NCI-H1105 treated with DMSO at 0.1 percent for 48 hours (cell line): ENCODE measurements at places on chromosomes 13 and 19.
A peak's percentile ranks its signal among the peaks of the same experiment; 100 is the strongest.

- DNase-seq: peak; percentile 81
Measured at GRCh38 chr13:27919659-27919933, 204 bp upstream of the PDX1 start.

DNA sequence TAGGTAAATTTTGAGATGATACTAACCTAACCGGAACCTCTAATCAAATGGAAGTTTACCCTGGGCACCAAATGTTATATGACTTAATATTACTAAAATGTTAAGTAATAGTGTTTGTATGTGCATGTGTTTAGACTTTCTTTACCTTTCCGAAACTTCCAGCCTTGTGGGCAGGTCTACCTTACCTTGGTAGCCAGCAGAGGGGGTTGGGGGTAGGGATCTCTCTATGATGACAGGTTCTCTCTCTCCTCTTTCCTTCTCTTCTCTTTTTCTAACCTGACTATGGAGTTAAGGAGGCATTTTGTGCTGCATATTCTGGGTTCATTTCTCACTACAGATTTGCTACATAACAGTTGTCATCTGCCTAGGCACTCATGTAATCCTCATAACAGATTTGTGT lies 6.8 kb upstream of the FRY start:
- no peak for DNase-seq

DNA sequence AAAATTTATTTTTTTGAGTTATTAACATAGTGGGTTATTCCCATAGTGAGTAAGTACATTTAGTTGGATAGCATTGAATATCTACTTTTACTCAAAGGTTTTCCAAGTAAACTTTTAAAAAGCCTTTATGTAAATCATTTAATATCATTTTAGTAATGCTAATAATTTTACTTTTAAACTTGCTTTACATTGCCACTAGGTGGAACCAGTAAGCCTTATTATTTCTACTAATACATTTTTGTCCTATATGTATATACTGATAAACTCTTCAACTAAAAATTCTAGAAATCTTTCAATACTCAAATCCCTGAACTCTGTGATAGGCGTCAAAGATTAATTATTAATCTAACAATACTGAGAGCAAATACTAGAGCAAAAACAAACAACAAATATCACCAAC lies 1709.2 kb upstream of the PCDH20 start:
- DNase-seq: peak; percentile 64

- no peak for DNase-seq
Measured at GRCh38 chr13:23644126-23644419, 73.9 kb downstream of the TNFRSF19 start.

DNA sequence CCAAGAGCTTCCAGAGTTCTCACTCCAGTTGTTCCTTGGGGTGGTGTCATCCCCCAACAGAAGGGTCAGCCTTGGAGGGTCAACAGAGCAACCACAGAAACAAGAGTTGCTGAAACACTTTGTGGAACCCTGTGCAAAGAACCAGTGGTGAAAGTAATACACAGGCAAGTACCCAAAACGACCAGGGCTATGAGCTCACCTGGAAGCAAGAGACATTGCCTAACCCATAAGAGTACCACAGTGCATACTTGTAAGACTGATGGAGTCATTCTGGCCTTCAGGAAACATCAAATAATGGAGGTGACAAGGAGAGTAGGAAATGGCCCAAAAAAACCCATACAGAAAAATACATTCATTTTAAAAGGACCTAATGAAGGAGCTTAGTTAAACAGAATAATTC lies 184.3 kb upstream of the TSC22D1 start:
- no peak for DNase-seq

- DNase-seq: peak; percentile 81
Measured at GRCh38 chr13:74597526-74597925, 463.3 kb upstream of the KLF12 start.

- peak; percentile 74 for DNase-seq
Measured at GRCh38 chr19:7869910-7870511, 4.2 kb downstream of the PRR36 start.

DNA sequence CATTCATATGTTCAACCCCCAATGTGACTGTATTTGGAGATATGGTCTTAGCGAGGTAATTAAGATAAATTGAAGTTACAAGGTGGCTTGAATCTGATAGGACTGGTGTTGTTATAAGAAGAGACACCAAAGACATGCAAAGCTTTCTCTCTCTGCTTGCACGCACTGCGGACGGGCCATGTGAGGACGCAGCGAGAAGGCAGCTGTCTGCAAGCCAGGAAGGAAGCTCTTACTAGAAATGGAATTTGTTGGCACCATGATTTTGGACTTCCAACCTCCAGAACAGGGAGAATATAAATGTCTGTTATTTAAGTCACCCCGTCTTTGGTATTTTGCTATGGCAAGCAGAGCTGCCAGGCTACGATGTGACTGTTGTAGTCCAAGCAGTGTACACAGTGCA lies 4.8 kb downstream of the DLEU7 start:
- DNase-seq: no peak

DNA sequence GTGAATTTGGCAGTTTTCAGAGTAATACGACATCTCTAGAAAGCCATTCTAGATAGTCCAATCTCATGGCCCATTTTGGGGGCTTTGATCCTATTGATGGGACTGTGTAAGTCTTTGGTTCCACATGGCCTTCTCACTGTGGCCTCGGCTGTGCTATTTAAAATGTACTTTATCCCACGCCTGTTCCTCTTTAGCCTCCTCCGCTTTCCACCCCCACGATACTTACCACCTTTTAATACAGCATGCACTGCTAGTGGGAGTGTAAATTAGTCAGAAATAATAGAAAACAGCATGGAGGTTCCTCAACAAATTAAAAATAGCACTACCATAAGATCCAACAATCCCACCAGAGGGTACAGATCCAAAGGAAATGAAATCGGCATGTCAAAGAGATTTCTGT lies 28.3 kb upstream of the CEBPG start:
- no peak for DNase-seq

- no peak for DNase-seq
Measured at GRCh38 chr13:41561170-41561569, 103.8 kb downstream of the RGCC start.

DNA sequence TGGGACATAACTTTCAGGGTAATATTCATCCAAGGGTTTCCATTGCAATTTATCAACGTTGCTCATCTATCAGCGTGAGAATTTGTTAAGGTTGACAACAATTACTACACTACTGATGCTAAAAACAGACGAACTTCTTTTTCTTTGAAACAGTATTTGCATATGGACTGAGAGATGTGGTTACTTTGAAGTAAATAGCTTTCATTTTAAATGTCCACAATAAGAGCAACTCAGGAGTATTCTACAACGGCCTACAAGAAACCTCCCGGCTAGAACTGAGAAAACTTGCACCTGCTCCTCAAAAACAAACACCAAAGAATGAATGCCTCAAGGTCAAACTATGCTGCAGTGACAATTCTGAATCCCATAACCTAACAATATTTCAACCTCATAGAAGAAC lies 238.4 kb downstream of the IRS2 start:
- no peak for DNase-seq

- no peak for DNase-seq
Measured at GRCh38 chr13:59681636-59682311, 482.0 kb downstream of the DIAPH3 start.

- DNase-seq: no peak
Measured at GRCh38 chr19:37990362-37990761, 83.4 kb downstream of the SIPA1L3 start.

DNA sequence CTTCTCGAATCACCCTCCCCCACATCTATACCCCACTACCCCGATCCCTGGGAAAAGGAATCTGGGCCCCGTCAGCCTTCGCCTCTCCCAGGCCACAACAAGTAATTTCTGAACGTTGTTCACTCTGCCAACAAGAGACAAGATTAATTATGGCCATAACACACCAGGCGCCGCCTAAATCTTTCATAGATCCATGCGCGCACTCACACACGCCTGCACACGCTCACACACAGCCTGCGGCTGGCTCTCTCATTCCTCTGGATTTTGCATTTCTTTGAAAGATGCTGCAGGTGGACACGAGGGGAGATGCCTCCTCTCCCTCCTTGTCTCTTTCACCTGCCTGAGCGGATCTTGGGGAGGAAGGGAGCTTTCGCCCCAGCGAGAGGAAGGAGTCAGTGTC lies 17.1 kb downstream of the ZNRF4 start:
- DNase-seq: no peak

DNA sequence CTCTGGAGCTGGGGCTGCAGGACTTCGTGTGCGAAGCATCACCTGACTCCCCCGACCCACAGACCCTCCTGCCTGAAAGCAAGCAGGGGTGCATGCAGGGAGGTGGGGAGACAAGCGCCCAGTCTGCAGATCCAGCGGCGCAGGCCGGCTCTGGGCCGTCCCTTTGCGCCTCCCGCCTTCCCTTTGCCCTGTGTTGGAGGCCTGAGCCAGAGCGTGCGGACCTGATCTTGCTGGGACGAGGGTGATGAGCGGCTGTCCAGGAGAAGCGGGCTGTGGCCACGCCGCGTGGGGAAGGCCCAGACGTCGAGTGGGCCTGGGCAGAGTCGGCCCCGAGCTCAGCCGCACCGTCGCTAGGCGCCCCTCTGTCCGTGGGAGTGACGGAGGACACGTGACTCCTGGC lies 5.3 kb upstream of the GRTP1 start:
- no peak for DNase-seq

DNA sequence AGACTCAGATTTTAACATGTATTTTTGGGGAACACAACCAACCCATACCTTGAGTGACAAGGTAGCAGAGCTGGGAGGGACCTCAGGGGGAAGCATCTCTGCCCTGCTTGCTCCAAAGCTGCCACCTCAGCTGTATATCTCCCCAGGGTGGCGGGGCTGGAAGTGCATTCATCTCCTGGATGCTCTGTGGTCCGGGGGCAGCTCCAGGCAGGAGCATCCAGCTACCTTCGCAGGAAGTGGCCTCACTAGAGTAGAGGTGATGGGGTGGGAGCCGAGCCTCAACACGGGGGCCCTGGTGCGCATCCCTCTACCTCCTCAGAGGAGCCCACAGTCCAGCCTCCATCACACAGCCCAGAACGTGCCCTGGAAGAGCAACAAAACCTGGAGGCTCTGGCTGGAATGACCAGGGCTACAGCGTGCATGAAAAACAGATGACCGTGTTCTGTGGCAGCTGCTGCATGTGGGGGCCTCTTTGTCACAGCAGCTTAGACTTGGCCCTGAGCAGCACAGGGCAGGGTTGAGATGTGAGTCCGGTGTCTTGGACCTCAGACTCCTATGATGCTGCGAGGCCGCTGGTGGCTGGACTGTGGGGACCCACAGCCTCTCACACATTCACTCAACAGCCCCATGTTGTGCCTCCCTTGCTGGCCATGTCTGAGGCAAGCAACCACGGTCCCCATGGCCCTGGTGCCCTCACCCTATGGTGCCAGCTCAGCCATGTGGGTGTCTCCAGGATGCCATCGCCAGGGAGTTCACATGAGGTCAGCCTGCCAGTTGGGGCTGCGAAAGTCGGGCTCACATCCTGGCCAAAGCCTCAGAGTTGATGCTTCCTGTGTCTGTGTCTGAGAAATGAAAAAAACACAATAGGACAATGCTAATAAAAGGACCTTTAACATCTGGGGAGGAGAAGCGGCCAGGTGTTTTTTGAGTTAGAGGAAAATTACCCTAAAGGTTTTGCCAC lies 17.1 kb upstream of the GAS6 start:
- DNase-seq: no peak

DNA sequence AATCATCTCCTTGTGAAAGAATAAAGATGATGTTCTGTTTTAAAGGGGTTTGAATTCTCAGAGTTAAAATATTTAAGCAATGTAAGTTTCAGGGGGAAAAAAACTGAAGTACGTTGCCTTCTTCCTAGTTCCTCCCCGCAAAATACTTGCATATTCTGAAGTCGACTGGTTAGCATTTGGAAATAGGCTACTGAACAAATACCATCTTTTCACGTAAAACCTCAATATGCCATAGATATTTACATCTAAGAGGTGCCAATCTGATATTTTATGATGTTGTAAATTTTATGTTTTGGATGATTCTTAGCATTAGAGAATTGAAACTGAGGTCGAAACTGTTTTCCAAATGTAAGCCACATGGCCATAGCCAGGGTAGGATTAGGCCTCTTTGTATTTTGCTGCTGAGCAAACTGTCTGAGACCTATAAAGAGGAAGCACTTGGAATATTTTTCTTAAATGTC lies 138.3 kb downstream of the FLT1 start:
- no peak for DNase-seq

DNA sequence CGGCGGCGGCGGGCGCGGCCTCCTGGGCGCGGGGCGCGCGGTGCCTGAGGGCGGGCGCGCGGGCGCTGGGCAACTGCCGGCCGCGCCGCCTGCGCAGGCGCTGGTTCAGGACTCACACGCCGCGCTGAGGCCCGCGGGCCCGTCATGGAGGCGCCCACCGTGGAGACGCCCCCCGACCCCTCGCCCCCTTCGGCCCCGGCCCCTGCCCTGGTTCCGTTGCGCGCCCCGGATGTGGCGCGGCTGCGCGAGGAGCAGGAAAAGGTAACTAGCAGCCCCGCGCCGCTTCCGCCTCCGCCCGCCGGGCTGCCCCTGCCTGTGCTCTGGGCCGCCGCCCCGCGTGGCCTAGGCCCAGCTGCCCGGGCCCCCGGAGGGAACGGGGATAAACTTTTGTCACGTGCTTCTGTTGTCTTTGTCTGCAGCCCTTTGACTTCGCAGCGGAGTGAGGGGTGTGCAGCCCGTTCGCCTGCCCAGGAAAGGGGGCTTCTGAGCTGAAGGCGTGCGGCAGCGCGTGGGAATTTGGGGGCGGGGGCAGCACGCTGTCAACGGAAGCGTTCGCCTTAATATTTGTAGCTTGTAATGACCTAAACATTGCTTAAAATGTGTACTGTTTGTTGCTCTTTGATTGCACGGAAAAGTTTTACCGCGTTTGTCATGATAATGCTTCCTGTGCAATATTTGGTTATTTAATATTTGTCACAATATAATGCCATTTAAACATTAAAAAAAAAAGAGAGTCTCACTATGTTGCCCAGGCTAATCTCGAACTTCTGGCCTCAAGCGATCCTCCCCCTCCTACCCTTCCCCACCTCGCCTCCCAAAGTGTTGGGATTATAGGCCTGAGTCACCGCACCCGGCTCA lies 594 bp downstream of the URI1 start:
- peak; percentile 70 for DNase-seq

DNA sequence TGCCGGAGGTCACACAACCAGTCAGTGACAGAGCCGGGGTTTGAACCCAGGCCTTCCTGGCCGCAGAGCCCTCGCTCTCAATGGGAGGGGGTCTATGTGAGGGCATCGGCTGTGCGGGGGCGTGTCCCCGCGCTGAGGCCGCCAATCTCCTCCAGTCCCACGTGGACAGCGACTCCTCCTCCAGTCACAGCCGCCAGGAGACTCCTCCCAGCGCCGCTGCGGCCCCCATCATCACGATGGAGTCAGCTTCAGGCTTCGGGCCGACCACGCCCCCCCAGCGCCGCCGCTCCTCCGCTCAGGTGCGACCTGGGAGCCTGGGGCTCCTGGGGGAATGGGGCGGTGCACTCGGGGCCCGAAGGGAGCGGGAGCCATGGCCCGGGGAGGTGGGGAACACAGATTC lies 6.0 kb downstream of the SPRED3 start:
- peak; percentile 66 for DNase-seq
